ENCODE measurements at places on chromosomes 1 and 21.

DNA sequence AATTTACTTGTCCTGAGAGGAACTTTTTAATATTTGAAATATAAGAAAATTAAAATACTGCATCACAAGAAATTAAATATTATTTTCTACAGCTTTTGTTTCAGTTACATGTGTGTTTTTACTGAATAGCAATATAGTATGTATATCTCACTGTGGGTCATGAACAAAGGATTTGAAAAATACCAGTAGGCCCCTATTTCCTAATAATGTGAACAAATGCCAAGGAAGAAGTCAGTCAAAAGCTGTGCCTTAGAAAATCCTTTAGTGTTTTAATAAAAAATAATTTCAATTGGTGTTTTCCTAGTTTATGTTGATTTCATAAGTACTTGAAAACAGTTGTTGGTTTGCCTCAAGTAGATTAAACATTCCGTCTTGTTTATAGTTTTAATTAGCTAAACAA lies 46.7 kb downstream of the SMYD3 start:
- DNase-seq, result no peak

DNA sequence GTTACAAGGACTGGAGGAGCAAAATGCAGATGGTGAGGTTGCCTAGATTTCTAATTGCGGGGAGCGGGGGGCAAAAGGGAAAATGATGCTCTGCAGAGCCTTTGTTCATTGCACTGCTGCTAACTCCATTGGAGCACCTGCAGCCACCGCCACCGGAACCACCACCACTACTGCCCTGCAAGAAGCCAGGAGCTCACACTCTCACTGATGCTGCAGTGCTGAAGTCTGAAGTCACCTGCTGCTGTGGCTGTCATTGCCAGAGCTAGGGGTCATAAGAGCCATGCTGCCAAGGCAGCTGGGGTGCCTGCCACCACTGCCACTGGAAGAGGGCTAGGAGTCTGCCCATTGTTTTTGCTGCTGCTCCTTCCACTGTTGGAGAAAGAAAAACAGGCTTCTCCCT lies 7.3 kb upstream of the HPCAL4 start:
- DNase-seq, result no peak

- no peak for DNase-seq
These were observed 1.6 kb downstream of the KIF17 start for GRCh38 chr1:20716232-20716631.

GRCh38 chr1:221712198-221712684 lies 29.6 kb downstream of the DUSP10 start:
- DNase-seq, result no peak

DNA sequence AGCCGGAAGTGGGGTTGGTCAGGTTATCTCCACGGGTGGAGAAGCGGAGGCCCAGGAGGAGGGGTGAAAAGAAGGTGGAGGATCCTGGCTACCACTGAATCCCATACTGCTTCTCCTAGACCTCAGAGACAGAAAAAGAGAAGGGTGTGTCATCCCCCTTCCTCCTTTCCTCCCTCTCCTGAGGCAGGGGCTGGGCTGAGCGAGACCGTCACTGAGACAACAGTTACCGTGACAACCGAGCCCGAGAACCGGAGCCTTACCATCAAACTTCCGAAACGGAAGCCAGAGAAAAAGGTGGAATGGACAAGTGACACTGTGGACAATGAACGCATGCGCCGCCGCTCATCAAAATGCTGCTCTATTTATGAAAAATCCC lies 42.1 kb upstream of the NBPF3 start:
- no peak for DNase-seq

- no peak for DNase-seq
These were observed 624 bp downstream of the C8B start for GRCh38 chr1:56965191-56965590.

GRCh38 chr1:168180148-168180524 lies 1.4 kb downstream of the TIPRL start:
- no peak for DNase-seq

- no peak for DNase-seq
These were observed 313.8 kb downstream of the MATN1 start for GRCh38 chr1:30409476-30410152.

DNA sequence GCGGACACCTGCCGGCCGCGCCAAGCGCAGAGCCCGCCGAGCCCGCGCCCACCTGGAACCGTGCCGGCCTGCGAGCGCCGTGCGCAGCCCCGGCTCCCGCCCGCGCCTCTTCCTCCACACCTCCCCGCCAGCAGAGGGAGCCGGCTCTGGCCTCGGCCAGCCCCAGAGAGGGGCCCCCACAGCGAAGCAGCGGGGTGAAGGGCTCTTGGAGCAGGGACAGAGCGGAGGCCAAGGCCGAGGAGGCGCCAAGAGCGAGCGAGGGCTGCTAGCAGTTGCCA lies 50.1 kb upstream of the KRTAP19-8 start:
- no peak for DNase-seq

- no peak for DNase-seq
These were observed 578.4 kb upstream of the NCAM2 start for GRCh38 chr21:20419772-20420171.

GRCh38 chr1:219324629-219325367 lies 151.1 kb downstream of the LYPLAL1 start:
- DNase-seq, result no peak

DNA sequence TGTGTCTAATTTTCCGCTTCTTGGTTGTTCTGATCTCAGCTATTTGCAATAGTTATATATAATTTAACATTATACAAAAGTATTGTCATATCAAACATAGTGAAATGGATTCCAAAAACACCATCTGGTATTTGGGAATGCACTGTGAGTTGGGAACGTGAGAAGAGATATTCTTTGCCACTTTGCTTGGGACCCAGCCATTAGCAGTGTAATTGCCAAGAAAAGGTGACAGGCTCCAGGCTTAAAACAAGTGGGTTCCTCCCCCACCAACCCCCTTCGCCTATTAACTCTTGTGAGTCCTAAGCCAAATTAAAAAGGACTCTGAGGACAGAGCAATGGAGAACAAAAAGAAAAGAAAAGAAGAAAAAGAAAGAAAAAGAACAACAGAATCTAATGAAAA lies 186.7 kb upstream of the NFIA start:
- no peak for DNase-seq

DNA sequence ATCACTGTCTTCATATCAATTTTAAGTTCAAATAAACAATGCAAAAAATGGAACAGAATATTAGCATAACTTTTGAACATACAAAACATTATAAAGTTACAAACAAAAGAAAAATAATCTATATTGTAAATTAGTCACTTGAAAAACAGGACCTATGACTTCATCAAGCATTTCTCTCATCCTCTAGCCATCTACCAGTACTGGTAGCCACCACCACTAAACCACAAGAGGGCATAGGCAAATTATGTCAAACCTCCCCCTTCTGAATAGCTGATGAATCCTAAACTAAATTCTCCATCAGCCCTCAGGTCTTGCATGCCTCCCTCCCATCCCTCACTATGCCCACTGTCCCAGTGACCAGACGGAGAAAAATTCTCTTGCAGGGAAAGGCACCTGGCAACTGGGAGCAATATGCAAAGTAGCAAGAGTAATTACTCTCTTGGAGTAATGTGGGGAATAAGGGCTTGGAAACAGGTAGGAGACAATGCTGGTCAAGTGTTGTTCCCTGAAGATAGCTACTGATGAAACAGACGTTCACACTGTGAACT lies 37.1 kb downstream of the SSX2IP start:
- no peak for DNase-seq

DNA sequence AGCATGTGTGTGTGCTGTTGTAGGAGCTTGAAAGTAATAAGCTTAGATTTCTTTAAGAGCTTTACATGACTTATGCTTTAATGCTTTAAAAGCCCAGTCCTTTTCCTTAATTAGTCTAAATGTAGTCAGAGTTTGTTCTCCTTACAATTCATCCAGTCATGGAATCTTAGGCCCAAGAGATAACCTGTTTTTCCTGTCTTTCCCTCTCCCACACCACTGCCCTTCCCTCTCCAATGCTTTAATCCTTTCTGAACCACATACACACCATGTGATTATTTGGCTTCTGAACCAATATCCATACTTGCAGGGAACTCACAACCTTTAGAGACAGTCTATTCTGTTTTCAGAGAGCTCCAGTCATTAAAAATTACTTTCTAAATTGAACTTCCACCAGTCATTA lies 37.6 kb downstream of the ALG6 start:
- no peak for DNase-seq

DNA sequence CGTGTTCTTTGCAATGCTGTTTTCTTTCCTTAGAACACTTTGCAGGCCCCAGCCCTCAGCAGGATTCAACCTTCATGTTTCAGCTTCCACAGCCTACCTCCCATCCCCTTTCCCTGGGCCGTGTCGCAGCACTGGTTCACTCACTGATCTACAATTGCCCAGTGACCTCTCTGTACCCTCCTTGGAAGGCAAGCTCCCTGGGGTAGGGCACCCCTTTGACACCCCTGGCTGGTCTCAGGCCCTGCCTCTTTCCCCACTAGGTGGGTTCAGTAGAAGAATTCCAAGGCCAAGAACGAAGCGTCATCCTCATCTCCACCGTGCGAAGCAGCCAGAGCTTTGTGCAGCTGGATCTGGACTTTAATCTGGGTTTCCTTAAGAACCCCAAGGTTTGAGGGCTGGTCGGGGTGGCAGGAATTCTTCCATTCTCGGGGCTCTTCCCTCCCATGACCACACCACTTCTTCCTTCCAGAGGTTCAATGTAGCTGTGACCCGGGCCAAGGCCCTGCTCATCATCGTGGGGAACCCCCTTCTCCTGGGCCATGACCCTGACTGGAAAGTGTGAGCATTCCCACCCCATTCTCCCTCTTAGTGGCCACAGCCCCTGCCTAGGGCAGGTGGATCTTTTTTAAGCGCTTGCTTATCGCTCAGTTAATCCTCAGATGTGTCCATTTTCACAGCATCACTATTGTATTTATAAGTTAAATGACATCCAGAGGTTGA lies 7.3 kb downstream of the RHOC start:
- no peak for DNase-seq

DNA sequence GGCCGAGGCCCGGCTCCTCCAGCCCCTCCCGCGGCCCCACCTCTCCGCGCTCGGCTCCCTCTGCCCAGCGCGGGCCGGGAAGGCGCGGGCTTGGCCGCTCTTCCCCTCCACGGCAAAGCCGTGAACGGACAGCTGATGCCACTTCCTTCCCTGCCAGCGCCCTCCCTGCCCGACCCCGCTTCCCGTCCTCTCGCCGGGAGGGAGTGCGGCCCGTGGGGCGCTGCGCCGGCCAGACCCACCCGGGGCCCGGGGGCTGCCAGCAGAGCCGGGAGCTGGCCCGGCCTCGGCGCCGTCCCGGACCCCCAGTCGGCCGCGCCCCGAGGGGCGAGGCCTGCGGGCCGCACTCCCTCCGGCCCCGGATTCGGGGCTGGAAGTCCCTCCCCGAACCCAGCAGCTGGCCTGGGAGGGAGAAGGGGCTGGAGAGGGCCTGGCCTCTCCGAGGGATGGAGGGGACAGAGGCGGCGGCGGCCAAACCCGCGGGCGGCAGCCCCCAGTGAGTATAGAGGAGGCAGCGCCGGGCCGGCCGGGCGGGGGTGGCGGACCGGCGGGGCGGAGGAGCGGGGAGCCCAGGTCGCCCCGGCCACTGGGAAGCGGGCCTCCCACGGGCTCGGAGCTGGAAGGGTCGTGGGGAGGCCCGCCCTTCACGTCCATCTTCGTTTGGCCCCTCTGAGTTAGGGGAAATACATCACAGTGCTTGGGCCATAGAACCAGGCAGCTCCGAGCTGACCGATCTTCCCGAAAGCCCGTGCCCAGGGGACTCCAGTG lies at the start of gene KIAA1614:
Gene KIAA1614, plus strand, starts transcription at position 97 of the 765 bp plus-strand sequence. Its CDS starts 347 bp downstream, at position 444.
- no peak for DNase-seq

GRCh38 chr1:205662791-205663190 lies 17.5 kb downstream of the SLC45A3 start:
- DNase-seq, result no peak

- DNase-seq, result no peak
These were observed 95.8 kb downstream of the ARHGEF10L start for GRCh38 chr1:17635276-17635675.

- no peak for DNase-seq
These were observed 35.1 kb downstream of the DIP2A start for GRCh38 chr21:46493828-46494227.

- DNase-seq, result no peak
These were observed 17.5 kb upstream of the VSIG8 start for GRCh38 chr1:159879977-159880376.

GRCh38 chr1:175171036-175171913 lies 21.3 kb downstream of the KIAA0040 start:
- no peak for DNase-seq

- no peak for DNase-seq
These were observed 127.9 kb downstream of the PLPP3 start for GRCh38 chr1:56451491-56451890.

DNA sequence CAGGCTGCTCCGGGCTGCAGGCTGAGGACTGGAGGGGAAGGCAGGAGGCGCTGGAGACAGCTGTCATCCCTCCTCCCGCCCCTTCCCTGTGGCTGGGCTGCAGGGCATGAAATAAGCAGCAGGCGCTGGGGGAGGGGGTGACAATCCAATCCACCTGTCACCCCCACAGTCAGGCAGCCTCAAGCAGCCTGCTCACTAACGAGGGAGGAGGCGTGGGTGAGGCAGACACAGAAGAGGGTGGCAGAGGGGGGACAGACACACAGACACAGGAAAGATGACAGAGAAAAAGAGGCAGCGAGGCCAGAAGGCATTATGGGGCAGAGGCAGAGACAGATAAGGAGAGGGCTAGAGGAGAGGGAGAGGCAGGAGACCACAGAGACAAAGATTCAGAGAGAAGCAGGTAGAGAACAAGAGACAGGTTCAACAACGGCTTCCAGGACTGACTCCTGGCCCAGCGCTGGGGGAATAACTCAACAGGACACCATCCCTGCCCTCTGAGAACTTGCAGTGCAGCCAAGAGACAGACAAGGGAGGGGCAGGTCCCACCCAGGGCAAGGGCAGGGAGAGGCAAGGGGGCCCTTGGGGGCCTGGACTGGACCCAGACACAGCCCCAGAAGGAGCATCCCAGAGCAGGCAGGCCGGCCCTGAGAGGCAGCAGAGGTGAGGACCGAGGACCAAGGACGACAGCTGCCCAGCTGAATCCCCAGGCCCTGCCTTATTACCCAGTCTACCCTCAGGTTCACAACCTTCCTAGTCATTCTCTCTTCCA lies 11.2 kb downstream of the MEF2D start:
- DNase-seq, result peak; percentile 50

GRCh38 chr1:173717238-173717637 lies 2.5 kb downstream of the KLHL20 start:
- DNase-seq, result no peak

GRCh38 chr1:1150100-1150499 lies 23.6 kb upstream of the TTLL10 start:
- DNase-seq, result no peak

- no peak for DNase-seq
These were observed 72.8 kb upstream of the HSD17B7 start for GRCh38 chr1:162717548-162718184.

- no peak for DNase-seq
These were observed 81.2 kb downstream of the TOMM20 start for GRCh38 chr1:235047331-235047871.

- no peak for DNase-seq
These were observed 42.8 kb downstream of the RTCA start for GRCh38 chr1:100308777-100309176.

All from NCI-H187 treated with DMSO at 0.1 percent for 48 hours (cell line).